Stimulated activated CD4-positive, alpha-beta T cell treated with anti-CD3 and anti-CD28 coated beads, Interleukin-1b, Interleukin-23, amount 100 ng/mL, for 1 hour (primary cell): ENCODE measurements at places on chromosomes 4 and X.
A peak's percentile ranks its signal among the peaks of the same experiment; 100 is the strongest.

DNA sequence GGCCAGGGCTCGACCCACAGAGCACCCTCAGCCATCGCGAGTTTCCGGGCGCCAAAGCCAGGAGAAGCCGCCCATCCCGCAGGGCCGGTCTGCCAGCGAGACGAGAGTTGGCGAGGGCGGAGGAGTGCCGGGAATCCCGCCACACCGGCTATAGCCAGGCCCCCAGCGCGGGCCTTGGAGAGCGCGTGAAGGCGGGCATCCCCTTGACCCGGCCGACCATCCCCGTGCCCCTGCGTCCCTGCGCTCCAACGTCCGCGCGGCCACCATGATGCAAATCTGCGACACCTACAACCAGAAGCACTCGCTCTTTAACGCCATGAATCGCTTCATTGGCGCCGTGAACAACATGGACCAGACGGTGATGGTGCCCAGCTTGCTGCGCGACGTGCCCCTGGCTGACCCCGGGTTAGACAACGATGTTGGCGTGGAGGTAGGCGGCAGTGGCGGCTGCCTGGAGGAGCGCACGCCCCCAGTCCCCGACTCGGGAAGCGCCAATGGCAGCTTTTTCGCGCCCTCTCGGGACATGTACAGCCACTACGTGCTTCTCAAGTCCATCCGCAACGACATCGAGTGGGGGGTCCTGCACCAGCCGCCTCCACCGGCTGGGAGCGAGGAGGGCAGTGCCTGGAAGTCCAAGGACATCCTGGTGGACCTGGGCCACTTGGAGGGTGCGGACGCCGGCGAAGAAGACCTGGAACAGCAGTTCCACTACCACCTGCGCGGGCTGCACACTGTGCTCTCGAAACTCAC is 3.6 kb downstream of the MID1IP1 start:
- no peak for DNase-seq

DNA sequence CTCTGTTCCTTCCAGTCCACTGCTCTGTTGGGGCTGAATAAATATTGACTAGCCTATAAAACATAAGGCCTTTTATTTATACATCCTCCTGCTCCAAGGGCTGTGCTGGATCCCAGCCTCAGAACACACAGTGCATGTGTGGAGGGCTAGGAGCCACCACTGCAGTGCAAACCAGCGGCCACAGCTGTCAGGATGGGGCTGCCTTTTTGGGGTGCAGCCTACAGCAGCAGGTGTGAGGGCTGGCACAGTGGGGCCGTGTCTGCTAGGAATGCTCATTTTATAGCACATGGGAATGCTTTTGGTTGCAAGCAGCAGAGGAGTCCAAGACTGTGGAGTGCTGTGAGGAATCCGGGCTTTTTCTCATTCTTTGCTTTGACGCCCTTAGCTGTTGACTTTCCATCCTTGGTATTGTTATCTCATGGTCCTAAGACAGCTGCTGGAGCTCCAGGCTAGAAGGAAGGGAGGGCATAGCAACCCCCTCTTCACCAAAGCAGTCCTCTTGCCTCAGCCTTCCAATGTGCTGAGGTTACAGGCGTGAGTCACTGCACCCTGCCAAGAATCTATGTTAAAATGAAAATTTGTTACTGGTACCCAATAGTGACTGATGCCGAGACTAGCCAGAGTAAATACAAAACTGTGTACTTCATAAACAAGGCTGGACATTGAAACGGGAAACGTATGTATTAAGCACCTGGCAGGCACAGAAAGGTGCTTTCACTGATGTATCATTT is 334.3 kb upstream of the GATB start:
- no peak for DNase-seq

- DNase-seq: peak; percentile 46
Observed at GRCh38 chr4:1746265-1746691, 25.0 kb downstream of the TACC3 start.

GRCh38 chrX:35351212-35351611 is 408.6 kb downstream of the FAM47B start:
- no peak for DNase-seq

DNA sequence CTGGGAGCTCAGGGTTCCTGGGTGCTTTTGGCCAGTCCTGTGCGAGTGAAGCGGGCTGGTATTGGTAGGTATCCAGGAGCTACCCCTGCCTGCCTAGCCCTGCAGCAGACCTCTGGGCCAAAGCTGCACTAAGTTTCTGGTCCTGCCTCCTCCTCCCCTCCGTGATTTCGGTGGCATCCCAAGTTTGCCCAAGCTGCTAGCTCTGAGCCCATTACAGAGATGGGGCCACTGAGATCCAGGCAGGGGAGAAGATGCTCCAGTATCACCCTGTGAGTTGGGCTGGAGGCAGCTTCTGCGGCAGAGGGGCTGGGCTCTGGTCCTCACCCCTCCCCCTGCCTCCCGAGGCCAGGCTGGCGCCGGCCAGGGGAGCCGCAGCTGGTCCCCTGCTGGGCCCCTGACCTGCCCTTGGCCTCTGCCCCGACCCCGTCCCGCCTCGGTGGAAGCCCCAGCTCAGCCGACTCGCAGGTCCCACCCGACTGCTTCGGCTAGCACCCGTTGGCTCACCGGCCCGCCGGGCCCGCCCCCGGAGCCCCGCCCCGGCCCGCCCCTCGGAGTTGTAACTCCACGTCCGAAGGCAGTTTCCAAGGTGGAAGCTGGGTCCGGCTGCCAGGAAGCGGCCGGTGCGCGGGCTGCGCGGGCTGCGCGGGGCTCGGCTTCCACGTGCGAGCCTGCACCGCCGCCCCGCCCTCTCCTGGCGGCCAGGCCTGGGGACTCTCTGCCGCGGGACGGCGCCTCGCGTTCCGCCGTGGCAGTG is at the start of gene DUSP9:
Gene DUSP9, plus strand, starts transcription at position 584 of the 754 bp plus-strand sequence. CDS start 751 bp downstream, outside the sequence.
- no peak for DNase-seq

DNA sequence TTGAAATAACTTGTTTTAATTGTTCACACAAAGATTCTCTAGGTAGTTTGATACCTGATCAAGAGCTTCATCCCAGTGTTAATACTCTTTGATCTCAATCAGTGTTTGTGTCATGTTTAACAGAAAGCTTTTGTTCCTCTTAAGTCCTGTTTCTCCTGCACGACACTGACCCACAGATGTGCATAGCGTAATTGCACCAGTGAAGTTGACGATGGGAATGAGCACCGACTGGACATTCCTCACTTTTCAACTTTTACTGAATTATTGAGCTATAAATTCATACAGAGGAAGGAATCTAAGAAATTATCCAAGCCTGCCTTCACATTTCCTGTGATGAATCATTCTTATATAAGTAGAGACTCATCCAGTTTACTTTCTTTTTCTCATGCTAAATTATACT is 878.7 kb upstream of the TENM3 start:
- no peak for DNase-seq

GRCh38 chrX:155046129-155046810 is 19.6 kb downstream of the FUNDC2 start:
- DNase-seq: no peak

DNA sequence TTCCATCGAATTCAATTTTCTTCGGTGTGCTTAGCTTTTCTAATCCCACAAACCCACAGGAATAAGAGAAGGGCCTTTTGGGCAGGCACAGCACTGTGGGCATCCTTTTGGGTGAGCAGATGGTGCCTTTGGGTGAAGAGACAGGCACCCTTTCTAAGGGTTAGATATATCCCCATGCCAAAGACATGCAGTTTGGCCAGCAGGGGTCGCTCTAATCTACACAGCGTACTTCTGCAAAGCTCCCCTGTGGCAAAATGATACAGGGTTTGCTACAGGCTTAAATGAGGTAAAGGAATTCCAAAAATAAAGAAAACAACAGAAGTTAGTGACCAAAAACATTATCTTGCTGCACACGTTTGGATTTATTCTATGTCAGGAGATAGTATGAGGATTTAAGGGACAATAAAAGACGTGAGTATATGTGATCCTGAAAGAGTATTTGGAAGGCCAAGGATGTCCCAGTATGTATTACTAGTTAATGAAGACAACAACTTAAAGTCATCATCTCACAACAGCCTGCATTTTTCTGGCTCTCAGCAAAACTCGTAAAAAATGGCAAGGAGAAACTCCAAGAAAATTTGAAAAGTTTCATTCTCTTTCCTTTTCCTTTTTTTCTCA is 49.5 kb downstream of the PHEX start:
- no peak for DNase-seq

- no peak for DNase-seq
Observed at GRCh38 chr4:123443401-123444289, 47.0 kb downstream of the SPRY1 start.

GRCh38 chr4:167897116-167897515 is 195.2 kb upstream of the ANXA10 start:
- DNase-seq: no peak

GRCh38 chr4:5962416-5962815 is 55.8 kb downstream of the C4orf50 start:
- no peak for DNase-seq

- DNase-seq: no peak
Observed at GRCh38 chrX:98357146-98357545, 1473.4 kb downstream of the RPA4 start.

- DNase-seq: no peak
Observed at GRCh38 chr4:90122355-90122748, 4.8 kb upstream of the CCSER1 start.

GRCh38 chrX:154117566-154117965 is 20.0 kb upstream of the MECP2 start:
- DNase-seq: no peak

DNA sequence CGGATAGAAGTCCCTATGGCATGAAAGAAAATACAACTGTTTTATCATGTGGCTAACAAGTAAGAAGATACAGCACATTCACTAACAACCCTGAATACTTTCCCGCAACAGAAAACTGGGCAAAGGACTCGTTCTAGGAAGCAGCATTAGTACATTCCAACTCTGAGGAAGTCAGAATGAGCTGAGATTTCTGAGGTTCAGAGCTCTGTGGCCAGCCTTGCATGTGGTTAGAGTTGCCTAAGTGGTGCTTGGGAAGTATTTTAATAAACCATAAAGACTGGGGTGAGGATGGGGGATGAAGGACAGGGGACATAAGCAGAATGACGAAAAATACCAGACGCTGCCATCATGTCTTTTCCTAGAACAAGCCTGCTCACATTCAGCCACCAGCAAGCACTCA is 82.2 kb downstream of the EFHC2 start:
- DNase-seq: no peak

DNA sequence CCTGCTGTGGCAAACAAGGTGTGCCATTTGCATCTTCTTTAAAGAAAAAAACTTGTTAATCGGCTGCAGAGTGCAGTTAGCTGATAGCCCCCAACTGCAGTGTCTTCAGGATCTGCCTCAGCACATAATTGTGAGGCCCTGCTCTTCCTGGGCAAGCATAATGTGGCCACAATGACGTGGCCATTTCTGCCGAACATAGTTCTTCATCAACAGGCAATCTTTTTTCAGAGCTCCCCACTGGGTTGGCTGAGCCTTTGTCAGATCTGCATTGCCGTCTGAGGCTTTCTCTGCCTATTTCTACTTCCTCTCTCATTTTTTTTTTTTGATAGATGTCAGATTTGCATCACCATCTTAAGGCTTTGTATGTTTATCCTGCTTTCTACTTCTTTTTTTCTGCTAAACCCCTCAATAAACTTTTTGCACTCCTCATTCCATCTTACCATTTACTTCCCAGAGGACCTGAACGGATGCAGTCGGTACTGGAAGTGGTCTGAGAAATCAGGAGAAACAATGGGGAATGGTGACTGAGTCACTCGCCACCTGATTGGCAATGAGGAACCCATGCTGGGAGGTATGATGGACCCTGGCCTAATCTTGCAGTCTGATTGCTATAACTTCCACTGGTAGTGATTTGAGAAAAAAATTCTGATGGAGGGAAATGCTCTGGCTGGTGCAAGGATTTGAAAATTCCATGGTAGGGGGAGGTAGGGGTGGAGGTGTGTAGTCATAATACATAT is 21.2 kb upstream of the TAB3 start:
- no peak for DNase-seq

DNA sequence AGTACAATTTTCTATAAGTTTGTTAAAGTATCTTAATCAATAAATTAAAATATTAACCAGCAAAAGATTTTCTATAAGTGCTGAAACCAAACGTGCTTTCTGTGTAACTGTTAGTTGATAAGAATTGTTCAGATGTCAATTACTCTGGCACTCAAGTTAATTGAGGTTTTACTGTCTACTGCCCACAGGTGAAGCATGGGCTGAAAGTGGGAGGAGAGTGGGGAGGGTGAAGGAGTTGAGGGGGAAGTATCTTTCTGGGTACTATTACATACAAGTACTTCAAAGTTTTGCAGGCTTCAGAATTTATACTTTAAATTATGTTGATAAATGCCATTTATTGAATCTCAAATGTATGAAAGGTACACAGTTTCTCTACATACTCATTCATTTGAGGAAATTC is 19.1 kb upstream of the CXCL3 start:
- no peak for DNase-seq

DNA sequence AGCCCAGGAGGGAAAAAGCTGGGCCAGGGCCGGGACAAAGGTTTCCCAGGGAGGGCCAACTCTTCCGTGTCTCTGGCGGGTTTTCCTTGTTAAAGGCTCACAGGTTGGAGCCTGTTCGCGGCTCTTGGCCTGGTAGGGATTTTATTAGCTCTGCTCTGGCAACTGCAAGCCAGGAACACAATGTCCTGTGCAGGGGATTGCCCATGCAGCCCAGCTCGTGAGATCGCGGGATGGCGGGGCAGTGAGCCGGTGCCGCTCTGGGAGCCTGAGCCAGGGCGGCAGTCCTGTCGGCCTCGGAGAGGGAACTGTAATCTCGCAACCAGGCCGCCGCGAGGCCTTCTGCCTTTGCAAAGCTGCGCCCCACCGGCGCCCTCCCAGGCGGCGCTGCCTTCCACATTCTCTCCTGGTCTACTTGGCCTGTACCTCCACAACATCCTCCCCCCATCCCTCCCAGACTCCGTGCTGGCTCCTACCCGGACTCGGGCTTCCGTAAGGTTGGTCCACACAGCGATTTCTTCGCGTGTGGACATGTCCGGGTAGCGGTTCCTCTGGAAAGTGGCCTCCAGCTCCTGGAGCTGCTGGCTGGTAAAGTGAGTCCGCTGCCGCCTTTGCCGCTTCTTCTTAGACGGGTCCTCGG is 2.1 kb downstream of the PITX2 start:
- DNase-seq: no peak

- no peak for DNase-seq
Observed at GRCh38 chrX:137695417-137695816, 129.5 kb downstream of the ZIC3 start.

- no peak for DNase-seq
Observed at GRCh38 chrX:10603612-10604011, 16.8 kb downstream of the MID1 start.

- DNase-seq: no peak
Observed at GRCh38 chr4:54723220-54723619, 65.5 kb downstream of the KIT start.

DNA sequence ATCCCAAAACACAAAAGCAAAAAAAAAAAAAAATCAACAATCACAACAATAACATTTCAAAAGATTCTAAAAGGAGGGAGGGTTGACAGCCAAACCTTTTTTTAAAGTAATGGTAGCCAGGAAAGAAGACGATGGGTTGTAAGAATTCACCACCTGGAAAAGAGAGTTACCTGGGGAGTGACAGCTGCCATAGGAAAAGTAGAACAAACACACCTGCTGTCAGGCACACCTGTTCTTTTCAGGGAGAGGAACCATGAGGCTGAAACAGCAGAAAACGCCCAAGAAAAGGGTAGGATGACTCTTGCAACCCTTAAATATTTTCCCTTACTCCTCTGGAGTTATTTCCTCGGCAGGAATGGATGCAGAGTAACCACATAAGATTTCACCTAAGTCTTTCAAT is 388.4 kb upstream of the TEX13C start:
- DNase-seq: no peak

GRCh38 chr4:95540227-95540626 is 8.5 kb downstream of the UNC5C start:
- no peak for DNase-seq
